SW 1271 (cell line): ENCODE measurements at places on chromosomes 3 and 15.

GRCh38 chr15:51647128-51647562, 24.6 kb upstream of the DMXL2 start:
- DNase-seq = no peak

DNA sequence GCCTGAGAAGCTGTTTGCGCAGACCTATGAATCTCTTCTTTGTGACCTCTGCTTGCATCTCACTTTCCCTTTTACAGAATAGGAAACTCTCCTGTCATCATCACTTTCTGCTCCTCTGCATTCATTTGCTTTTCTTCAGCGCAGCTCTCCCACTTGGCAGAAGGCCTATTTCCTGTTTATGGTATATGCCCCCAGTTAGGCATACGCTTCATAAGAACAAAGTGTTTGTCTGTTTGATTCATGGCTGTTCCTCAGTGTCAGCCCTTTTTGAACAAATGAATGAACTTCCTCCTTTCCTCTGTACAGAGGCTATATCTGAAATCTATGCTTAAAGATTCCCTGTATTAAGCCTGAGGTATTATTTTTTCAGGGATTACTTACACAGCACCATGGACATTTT, 1216.9 kb upstream of the GBE1 start:
- no peak for DNase-seq

- no peak for DNase-seq
Measured at GRCh38 chr3:12585181-12585580, 28.3 kb downstream of the MKRN2 start.

GRCh38 chr3:175735866-175736265, 876.7 kb downstream of the NAALADL2 start:
- no peak for DNase-seq

DNA sequence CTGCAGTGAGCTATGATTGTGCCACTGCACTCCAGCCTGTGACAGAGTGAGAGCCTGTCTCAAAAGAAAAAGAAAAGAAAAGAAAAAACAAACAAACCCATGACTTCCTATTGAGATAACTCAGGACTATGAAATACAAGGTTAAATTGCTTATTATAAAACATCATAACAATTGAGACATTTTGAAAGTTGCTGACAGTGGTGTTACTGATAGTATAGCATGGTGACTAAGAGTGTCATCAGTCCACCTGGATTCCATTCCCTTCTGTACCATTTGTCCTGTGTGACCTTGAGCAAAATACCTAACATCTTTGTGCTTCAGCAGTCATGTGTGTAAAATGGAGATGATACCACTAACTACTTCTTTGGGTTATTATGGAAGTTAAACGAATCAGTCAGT, 49.1 kb downstream of the ARHGEF26 start:
- DNase-seq = no peak

DNA sequence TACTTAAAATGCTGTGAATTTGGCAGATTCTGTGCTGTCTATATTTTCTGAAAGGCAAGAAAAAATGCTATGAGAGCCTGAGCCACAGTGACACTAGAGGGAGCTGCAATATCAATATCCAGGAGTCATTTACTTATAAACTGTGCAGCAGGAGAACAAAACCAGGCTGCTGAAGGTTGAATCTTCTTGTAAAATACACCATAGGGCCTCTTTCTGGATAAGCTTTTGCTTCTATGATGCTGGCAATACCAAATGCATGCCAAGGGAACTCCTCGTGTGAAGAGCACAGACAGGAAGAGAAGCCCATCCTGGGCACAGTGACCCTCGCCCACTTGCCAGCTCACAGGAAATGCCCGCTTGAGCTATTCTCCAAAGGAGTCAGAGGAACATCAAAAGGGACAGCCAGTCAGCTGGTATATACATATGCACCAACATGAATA, 48.0 kb upstream of the TSPAN3 start:
- peak; percentile 79 for DNase-seq

GRCh38 chr3:8845641-8846040, 76.2 kb upstream of the OXTR start:
- DNase-seq = peak; percentile 78

DNA sequence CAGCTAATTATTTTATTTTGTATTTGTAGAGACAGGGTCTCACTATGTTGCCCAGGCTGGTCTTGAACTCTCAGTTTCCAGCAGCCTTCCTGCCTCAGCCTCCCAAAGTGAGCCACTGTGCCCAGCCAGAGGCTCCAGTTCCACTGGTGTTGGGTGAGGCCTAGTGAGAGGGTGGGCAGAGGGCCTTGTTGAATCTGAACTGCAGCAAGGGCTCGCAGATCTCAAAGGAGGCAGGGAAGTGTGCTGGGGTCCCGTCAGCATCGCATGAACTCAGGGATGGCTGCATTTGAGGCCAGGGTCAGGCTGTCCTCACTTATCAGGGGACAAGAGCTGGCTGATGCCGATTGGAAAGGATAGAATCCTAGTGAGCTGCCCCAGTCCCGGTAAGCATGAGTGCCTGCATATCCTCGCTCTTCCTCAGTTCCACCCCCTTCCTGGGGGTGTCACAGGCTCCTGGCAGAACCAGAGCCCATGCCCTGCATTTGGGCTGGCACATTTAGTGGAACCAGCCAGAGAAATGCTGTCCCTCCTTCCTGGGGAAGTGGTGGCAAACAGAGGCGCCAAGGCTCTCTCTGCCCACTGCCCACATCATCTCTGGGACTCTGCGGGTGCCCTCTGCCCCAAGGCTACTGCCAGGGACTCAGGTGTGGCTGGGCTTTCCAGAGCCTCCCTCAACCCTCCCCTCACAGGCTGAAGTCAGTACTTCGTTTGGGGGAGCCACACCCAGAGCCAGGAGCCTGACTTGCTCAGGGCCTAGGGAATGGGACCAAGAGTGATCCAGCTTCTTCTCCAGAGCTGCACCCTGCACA, 24.1 kb downstream of the ALS2CL start:
- DNase-seq = no peak

DNA sequence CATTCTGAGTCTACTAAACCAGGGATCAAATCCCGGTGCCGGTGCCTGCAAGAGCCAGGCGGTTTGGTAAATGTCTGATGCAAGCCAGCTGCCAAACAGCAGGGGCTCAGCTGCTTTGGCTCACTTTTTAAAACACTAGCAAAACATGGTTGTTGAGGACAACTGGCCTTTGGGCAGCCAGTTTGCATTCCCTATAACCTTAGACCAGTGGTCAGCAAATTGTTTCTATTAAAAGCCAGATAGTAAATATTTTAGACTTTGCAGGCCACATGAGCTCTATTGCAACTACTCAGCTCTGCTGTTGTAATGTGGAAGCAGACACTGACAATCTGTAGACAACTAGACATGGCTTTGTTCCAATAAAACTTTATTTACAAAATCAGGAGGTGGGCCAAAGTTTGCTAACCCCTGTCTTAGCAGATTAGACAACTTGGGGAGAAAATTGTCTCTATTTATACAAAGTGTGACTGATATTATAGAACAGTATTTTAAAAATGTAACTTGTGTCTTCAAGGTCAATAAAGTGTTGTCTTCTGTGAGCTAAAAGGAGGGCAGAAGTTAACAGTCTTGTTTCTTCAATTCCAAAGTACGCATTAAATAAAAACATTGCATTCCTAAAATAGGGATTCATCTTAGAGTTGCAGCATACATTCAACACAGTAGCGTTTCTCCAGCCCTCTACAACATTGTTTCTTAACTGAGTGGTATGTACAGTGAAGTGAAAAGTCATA, 67.6 kb downstream of the SSUH2 start:
- DNase-seq = no peak

GRCh38 chr3:129521611-129522010, 6.8 kb upstream of the RHO start:
- DNase-seq = no peak

DNA sequence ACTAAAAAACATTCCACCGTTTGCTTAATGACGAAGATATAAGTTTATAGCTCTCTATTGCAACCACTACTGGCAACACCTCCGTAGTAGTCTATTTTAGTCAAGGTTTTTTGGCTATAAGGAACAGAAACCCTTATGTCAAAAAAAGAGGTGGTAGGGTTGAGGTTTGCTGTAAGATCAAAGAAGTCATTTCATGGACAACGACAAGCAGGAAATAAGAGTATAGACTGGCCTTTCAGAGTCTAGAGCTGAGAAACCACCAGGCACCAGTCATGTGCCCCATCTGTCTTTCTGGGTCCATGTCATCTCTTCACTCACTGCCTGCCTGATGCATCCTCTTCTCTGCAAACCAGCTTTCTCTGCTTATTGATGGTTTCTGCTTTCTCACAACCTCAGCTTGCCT, 42.7 kb downstream of the THBS1 start:
- no peak for DNase-seq

DNA sequence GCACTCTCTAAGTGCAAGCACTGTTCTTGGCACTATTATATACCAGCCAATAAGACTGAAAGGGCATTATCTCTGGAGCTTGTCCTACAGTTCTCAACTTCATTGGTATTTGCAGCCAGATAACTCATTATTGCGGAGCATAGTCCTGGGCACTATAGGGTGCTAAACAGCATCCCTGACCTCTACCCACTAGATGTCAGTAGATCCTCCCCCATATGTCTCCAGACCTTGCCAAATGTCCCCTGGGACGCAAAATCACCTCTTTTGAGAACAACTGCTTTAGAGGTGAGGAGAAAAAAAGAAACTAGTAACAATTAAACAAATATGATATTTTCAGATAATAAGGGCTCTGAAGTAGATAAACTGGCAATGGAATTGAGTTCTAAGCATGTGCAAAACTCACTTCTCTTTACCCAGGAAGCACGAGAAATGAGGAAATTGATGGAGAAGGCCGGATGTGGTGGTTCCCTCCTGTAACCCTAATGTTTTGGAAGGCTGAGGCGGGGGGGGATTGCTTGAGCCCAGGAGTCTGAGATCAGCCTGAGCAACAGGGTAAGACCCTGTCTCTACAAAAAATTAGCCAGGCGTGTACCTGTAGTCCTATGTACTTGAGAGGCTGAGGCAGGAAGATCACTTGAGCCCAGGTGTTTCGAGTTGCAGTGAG, 61.4 kb downstream of the FRMD4B start:
- no peak for DNase-seq

- DNase-seq = no peak
Measured at GRCh38 chr3:116517308-116517707, 72.0 kb upstream of the LSAMP start.

GRCh38 chr3:112017091-112017490, 17.4 kb upstream of the TMPRSS7 start:
- DNase-seq = no peak

DNA sequence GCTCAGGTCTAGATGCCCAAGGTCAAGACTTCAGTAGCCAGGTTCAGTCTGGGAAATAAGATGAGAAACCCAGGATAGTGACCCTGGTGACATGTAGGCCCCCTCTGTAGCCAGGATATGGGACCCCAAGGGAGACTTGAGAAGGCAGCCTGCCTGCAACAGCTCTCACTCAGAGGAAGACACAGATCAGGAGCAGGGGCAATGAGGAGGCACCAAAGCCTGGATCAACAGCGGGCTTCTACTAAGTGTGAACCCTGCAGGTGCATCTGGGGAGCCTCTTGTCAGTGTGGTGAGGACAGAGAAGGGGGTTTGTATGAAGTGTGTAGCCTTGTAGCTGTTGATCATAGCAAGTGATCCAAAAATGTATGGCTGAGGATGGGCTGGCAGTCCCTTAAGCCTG, 25.4 kb downstream of the PLA2G4F start:
- no peak for DNase-seq

GRCh38 chr15:39157882-39158281, 423.0 kb upstream of the THBS1 start:
- no peak for DNase-seq

- DNase-seq = no peak
Measured at GRCh38 chr3:14631101-14631497, 20.5 kb upstream of the CCDC174 start.

GRCh38 chr15:82764740-82765139, 41.1 kb downstream of the FSD2 start:
- no peak for DNase-seq

DNA sequence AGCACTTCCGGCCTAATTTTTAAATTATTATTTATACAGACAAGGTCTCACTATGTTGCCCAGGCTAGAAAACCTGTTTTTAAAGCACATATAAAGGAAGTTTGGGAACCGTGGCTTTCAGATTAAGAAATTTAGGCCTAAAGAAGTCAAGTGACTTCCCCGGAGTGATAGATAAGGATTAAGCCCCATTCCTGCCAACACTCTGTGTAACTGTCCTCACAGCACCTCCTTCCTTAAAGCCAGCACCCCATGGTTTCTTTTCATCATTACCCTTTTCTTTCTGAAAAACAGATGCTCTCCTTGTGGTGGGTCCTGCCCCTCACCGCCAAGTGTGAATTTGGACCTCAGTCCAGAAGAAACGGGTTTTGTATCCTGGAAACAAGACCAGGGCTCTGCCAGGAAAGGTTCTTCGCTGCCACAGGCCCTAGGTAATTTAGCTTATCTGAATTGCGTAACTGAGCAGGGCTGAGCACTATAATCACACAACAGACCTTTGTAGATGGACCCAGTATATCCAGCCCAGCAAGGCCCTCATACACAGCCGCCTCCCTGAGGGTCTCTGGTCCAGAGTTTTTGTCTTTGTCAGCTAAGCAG, 231.3 kb downstream of the PLCL2 start:
- no peak for DNase-seq

DNA sequence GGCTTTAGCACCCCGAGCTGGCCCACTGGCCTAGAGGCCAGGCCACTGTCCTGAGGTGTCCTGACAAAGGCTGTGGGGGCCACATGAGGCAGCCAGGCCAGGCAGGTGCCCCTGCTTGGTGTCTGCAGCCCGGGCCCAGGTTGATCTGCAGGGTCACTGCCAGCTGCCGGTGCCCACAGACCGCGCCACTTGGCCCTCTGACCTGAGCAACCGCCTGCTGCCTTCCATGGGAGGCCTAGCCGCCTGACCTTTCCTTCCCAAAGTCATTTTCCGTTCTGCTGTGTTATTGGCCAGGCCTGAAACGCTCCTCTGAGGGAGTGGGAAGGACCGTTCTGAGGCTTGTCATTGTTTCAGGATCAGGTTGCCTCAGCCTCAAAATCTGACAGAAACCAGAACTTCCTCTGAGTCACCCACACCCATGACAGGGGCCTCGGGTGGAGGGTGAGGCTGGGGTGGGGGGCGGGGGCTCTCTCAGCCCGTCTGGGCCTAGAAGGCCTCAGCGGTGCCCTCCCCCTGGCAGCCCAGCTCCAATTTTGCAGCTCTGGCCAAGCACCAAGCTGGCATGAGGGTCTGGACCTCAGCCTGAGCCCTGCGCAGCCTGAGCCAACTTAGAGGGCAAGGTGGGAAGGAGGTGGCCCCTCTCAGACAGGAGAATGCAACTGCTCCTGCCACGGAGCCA, 140.7 kb upstream of the MEF2A start:
- DNase-seq = no peak

- no peak for DNase-seq
Measured at GRCh38 chr3:54064486-54064885, 57.9 kb upstream of the CACNA2D3 start.

- peak; percentile 5 for DNase-seq
Measured at GRCh38 chr15:43872416-43873020, 45.7 kb downstream of the WDR76 start.

- no peak for DNase-seq
Measured at GRCh38 chr15:26143221-26143620, 280.1 kb upstream of the ATP10A start.

DNA sequence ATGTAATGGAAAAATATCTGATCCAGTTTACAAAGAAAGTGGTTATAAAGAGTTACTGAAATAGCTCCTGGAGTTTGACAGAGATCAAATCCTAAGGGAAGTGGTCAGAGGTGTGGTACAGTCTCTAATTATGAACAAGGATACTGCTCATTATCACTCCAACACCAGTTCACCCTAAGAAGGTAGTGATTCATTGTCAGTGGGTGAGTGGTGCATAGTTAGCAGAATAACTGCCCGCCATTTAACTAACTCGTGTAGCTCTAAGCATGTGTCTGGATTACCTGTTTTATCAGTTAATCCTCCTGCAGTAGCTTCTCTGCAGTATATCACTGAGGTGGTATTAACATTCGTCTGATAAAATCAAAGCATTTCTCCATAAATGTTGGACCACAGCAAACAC, 700.1 kb downstream of the NLGN1 start:
- DNase-seq = no peak

- DNase-seq = no peak
Measured at GRCh38 chr3:73955494-73956070, 330.8 kb upstream of the PDZRN3 start.
